Stimulated activated CD4-positive, alpha-beta T cell treated with anti-CD3 and anti-CD28 coated beads, Interleukin-1b, Interleukin-23, amount 100 ng/mL, for 1 hour (primary cell): ENCODE measurements at places on chromosomes 11 and 22.

DNA sequence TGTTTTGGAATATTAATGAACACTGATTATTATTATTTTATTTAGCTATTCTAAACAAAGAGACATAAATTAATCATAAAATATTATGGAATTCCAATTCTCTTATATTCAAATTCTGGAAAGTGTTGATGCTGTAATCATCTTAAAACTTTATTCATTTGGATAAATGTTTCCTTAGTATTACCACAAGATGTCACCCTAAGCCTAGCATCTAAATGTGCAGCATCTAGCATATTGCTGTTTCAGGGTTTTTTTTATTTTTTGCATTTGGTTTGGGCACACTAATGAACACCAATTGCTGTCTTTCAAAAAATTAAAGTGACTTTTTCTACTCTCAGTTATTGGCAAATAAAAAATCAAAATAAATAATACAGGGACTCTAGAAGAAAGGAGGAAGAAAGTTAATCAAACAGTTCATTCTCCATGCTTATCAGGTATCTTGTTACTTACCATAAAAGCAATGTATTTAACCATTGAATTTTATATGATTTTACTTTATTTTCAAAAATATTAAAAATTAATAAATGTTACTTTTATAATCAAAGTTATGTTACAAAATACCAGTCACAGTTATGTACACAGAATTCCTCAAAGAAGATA is 31.8 kb downstream of the DLG2 start:
- no peak for DNase-seq

DNA sequence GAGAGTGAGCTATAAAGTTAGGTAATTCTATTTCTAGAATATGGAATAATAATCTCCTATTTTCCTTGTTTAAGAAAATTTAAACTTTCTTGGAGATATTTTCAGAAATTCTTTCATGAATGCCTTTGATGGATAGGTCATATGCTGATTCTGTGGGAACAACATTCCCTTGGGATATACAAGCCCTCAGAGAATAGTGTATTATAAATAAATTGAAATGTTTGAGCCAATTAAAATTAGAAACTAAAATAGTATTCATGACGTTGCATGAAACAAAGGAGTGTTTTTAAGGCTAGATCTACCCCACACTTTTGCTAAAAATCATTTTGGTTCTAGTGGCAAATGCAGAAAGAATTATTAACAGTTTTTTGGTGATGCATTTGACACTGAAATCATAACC is 269.3 kb upstream of the ANO3 start:
- no peak for DNase-seq

DNA sequence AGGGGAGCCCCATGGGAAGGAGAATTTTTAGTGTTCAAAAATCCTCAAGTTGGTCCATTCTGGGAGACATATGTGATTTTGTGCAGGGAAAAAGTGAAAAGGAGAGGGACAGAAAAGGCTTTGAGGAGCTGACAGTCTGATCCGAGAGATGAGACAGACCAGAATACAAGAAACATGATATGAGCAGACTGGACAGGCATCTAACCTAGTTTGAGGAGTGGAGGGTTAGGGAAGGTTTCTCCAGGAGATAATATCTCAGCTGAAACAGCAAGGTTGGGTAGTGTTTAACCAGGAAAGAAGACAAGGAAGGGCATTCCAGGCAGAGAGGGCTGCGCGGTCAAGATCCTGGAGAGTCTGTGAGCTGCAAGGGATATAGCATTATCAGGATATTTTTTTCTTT is 101.4 kb upstream of the NCAM1 start:
- DNase-seq = no peak

GRCh38 chr11:32935462-32936029 is 42.9 kb downstream of the QSER1 start:
- no peak for DNase-seq

- no peak for DNase-seq
These were observed 70.9 kb downstream of the ADAMTS15 start for GRCh38 chr11:130519128-130519932.

DNA sequence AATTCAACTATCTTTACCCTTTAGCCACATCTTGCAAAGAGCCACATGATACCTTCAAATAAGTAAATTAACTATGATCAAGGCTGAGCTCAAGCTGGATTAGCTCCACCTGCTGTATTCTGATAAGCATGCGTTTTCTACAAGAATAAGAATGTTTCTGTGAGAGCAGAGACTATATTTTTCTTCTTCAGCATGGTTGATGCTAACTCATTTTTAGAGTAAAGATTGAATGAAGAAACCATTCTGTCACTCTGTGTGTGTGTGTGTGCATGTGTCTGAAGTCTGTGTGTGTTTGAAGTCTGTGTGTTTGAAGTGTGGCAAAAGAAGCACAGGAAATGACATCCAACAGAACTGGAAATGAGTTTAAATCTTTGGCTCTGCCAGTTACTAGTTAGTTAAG is 12.0 kb upstream of the LAYN start:
- no peak for DNase-seq

- DNase-seq = no peak
These were observed 10.6 kb upstream of the XBP1 start for GRCh38 chr22:28810821-28811491.

DNA sequence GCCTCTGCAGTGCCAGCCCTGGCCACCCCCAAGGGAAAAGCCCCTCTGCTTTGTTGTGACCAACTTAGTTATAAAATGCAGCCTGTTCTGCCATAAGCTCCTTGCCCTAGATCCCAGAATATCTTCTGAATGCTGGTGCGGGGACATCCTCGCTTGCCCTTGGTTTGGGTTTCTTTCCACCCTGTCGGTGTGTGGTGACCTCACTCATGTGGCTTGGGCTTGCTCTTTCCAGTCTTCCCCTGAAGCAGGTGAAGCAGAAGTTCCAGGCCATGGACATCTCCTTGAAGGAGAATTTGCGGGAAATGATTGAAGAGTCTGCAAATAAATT is 16.7 kb downstream of the CLDN5 start:
- DNase-seq = no peak

DNA sequence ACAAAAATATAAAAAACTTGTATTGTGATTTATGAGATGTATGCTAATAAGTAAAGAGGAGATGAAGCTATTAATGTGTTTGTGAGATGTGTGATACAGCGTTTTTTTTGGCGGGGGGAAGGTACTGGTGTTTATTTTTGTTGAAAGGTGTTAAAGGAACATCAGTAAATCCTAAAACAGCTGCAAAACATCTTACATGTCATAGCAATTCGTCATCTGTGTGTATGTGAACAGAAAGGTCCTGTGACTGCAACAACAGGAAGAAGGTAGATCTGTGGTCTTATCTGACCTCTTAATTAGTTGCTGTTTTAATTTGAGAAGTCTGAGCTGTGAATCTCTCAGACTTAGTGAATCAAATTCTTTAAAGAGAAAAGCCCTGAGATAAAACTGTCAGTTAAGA is 1041.1 kb downstream of the JRKL start:
- DNase-seq = no peak

- no peak for DNase-seq
These were observed 131.8 kb downstream of the FEZ1 start for GRCh38 chr11:125364121-125364826.

- no peak for DNase-seq
These were observed 144.5 kb downstream of the SPON1 start for GRCh38 chr11:14107050-14107430.

- no peak for DNase-seq
These were observed 38.2 kb downstream of the OR10A6 start for GRCh38 chr11:7892840-7893254.

DNA sequence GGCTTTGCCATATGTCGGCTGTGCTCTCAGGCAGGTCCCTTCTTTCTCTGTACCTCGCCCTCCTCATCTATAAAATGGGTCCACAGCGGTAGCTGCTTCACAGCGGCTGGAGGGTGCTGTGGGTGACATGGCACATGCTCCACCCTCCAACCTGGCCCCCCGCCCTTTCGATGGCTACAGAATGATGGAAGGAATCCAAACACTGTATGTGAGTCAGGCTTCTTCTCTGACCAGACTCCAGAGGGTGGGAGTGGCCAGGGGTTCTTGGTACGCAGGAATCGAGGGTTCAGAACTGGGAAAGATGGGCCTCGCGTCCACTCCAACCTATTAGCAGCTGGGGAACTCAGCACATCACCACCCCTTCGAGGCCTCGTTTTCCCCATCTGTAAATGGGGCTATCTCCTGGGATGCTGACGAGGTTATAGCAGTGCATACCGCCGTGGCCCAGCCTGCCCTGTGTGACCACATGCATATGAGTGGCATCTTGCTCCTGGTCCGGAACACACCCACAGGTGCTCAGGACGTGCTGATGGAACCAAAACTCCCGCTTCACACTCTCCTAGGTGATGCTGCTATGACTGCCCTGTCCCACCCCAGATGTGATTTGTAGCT is 26.4 kb downstream of the MN1 start:
- DNase-seq = no peak

GRCh38 chr22:38467438-38467903 is 425 bp upstream of the KDELR3 start:
- no peak for DNase-seq

GRCh38 chr11:4714300-4714699 is 9.7 kb downstream of the MMP26 start:
- DNase-seq = no peak

- no peak for DNase-seq
These were observed 17.1 kb upstream of the IFITM3 start for GRCh38 chr11:337711-338110.

DNA sequence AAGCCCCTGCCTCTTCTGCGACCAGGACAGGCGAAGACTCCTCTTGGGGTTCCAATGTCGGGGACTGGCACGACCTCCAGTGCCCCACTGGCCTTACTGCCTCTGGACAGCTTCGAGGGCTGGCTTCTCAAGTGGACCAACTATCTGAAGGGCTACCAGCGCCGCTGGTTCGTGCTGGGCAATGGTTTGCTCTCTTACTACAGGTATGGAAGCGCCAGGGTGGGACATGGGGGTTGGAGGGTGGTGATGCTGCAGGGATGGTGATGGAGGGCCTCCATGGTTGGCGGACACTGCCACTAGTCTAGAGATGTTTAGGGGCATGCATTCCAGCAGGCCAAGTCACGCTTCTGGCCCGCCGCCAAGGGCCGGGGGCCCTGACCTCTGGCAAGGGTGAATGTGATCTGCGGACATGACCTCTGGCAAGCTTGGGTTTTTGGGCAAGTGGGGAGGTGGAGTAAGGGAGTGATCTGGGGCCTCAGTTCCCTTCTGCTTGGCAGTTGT is 727 bp downstream of the OSBP2 start:
- DNase-seq = no peak

GRCh38 chr11:106619320-106619990 is 398.8 kb downstream of the GUCY1A2 start:
- no peak for DNase-seq

DNA sequence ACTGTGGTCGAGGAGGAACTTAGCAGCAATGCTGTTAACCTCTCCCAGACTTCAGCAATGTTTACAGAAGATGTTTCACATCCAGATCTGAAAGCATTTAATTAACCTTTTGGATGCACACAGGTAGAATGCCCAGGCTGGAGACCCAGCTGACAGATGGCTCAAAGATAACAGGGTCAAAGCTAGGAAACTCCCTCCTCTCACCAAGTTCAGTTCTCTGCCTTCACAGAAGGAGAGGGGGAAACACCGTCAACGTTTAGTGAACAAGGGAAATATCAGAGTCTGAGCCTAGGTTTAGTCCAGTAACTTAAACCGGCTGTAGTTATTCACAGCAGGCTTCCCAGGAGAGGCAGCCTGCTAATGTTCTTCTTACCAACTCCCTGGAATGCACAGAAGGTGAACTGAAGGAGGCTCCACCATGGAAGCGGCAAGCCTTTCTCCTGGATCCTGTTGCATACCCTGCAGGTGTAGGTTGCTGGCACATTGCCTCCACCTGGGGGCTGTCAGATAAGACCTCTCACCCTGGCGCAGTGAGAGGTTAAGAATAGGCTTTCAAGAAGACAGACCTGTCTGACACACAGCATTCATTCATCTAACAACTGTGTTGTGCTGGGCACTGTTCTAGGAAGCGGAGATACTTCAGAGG is 23.5 kb upstream of the ANKK1 start:
- DNase-seq = no peak

DNA sequence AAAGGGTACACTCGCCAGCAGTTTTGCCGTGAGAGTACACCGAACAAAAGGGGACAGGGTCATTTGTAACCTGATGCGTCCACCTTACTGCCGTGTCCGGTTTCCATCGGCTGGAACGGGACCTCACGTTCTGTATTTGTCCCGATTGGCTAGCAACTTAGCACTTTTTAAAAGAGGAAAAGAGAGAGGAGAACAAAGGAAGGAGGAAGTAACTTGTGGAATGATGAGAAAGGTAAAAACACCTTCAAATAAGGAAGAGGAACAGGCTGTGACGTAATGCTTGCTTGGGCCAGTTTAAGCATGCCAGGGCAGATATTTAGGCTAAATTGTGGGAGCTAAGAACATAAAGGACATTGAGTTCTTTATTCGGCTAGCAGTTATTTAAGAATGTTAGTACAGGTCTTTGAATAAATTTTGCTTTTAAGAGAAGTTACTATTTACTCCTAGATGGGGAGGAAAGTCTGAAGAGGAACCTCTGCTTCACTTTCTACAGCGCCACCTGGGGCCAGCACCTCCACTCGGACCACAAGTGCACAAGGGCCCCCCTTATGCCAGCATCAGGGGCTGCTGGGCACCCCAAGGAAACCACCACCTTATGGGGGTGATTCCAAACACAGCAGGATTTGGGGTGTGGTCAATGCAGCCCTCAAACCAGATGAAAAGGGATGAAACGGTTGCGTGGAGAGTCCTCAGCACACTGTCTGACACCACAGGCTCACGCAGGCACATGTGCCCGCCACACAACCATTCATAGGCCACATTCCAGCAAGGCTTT is 5.8 kb downstream of the ARSA start:
- DNase-seq = no peak

- DNase-seq = no peak
These were observed 224.4 kb upstream of the MTNR1B start for GRCh38 chr11:92744929-92745585.

- no peak for DNase-seq
These were observed 32.9 kb downstream of the RPL27A start for GRCh38 chr11:8715501-8715900.

- DNase-seq = no peak
These were observed 161.4 kb downstream of the AASDHPPT start for GRCh38 chr11:106238704-106239360.

- DNase-seq = no peak
These were observed 8.3 kb downstream of the LGR4 start for GRCh38 chr11:27464289-27464696.

DNA sequence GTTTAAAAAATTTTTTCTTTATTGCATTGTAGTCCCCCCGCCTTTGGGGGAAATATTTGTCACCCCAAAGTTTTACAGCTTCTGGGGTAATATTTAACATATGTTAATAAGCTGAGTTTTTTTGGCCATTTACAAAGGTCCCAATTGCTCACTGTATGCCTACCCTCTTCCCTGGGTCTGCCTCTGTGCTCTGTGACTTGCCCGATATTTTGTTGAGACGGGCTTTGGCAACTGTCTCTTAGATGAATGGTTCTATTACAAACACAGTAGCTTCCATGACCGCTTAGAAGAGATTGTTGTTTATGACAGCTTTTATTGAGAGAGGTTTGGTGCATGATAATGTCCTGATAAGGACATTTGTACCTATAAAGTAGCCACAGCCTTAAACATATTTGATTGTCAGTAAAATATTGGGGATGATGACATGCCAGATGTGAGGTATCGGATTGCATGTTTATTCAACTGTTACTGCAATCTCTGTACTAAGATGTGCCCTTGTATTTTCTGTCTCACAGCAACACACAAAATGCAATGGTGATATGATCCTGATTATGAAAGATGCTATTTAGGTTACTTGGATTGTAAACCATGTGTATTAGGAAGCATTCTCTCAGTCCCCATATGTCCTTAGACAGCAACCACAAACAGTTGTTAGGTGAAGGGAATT is 103.1 kb downstream of the TEAD1 start:
- no peak for DNase-seq
